Gastroesophageal sphincter (tissue), 4 donors: ENCODE measurements at places on chromosomes 2 and 18.

- no peak for ATAC-seq
Observed at GRCh38 chr2:126831234-126832005, 67.3 kb upstream of the TEX51 start.

GRCh38 chr2:204972606-204973336, 427.5 kb downstream of the PARD3B start:
- no peak for ATAC-seq

DNA sequence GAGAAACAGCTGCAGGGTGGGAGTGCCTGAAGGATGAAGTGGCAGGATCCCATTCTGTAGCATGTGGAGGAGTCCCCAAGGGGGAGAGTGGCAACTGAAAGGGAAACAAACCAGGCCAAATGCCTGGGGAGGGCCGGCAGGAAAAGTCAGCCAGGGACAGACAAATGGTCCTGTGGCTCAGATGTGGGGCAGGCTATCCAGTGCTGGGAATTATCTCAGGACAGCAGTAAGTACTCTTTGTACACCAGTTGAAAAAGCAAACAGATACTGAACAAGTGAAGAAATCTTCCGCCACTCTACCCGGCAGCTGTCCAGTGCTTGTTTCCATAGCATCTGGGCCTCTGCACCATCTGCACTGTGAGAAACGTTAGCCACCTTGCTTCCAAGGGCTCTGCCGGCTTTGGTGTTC, 408.9 kb downstream of the LRATD1 start:
- ATAC-seq: no peak

DNA sequence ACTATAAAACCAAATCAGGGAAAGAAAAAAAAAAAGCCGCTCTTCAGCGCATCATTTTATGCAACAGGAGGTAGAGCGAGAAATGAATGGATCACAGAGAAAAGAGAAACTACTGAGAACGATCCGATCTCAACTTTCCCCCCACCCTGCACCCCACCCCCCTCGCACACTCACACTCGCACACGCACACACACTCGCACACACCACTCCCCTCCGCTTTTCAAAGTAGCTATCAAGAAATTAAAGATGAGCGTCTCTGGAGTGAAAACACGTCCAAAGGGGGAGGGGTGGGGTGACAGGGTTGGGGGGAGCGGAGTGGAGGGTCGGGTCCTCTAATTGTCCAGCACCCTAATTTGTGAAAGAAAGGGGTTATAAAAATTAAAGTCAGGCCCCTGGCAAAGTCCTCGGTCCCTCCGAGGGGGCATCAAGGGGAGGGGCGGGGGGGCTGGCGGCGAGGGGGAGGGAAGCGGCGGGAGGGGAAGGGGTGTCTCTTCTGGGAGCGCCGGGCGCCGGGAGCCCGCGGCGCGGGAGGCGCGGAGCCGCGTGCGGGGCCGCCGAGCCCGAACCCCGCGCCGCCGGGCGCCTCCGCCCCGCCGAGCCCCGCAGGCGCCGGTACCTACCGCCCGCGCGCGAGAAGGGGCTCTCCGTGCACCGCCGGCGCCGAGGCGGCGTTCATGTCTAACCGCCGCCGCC, 428 bp downstream of the TCF4 start:
- no peak for ATAC-seq

DNA sequence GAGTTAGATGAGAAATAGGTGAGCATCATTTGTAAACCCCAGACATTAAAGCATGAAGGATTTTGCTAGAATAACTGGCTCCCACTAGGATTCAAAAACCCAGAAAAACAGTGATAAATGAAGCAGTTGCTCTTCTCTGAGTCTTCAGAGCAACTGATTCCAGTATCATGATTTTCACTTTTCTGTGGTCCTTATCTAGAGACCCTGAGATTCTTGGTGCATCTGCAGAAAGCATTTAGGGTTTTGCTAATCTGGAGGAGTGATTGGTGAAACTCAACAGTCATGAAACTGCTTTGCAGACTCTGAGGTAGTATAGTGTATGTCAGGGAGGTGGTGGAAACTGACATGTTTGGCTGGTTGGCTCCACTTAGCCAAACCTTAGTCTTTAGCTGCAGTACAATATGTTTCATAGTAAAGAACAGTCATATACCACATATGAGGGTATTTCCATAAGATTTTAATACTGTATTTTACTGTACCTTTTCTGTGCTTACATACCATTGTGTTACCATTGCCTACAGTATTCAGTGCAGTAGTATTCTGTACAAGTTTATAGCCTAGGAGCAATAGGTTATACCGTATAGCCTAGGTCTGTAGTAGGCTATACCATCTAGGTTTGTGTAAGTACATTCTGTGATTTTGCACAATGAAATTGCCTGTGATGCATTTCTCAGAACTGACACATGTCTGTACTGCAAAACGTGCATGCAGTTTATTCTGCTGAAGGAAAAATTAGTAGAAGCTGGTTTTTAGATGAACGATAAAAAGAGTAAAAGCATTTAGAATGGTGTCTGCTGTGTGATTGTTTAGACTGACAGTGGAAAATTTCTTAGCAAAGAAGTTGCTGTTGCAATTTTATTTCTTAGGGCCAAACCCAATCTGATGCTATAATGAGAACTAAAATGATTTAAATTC, 23.8 kb downstream of the EML4 start:
- ATAC-seq: no peak

DNA sequence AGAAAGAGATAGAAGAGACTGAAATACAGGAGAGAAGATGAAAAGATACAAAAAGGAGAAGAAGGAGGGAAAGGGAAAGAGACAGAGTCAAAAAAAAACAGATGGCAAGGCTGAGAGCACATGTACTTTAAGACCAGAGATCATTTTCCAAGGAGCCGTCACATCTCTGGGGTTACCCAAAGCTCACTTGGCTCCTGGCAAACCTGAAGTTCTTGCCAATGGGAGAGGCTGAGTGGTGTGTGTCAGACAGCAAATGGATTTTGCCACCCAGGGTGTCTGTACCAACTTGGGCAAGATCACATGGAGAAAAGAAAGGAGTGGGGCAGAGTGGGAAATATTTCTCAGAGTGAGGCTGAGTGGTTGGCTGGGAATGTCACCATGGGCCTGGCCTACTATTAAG, 219.3 kb upstream of the TNP1 start:
- no peak for ATAC-seq

DNA sequence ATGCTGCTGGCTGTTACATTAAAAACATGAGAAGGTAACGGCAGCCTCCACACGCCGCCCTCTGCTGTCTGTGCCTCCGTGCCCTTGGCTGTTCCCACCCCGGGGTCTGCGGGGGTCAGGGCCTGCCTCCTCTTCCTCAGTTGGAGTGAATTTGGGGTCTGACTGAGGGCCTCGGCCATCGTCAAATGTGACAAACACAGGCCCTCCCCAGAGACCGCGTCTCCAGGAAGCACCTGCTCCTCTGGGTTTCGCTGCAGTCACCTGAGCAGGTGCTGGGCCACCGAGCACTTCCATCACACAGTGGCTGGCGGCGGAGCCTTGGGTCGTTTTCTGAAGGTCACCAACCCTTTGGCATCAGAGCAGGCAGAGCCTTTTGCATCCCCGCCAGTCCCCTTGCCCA, 70.9 kb downstream of the NFATC1 start:
- ATAC-seq: no peak

- no peak for ATAC-seq
Observed at GRCh38 chr2:28779001-28779400, 27.4 kb downstream of the PPP1CB start.

GRCh38 chr18:75548353-75548905, 120.9 kb upstream of the SMIM21 start:
- no peak for ATAC-seq

DNA sequence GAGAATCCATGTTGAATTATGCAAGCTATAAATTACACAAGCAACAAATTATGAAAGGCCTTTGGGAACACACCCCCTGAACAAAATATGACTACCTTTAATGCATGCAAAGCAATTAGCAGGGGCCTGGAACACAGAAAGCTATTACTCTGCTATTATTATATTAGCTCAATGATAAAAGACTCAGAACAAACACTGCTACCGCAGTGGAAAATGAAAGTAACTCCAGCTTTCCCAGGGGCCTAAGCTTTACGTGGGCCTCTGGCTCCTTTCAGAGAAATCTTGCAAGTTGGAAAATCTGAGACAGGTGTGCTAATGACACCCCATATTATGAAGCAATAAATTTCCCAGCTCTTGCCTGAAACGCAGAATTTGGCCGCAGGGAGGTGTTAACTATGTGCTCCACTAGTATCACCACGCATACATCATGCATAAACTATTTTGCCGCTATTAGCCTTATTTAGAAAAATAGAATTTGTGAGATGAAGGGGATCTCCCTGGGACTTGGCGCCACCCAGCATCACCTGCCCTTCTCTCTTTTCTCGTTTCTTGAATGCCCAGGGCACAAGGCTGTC, 321.6 kb upstream of the LYPD1 start:
- no peak for ATAC-seq

DNA sequence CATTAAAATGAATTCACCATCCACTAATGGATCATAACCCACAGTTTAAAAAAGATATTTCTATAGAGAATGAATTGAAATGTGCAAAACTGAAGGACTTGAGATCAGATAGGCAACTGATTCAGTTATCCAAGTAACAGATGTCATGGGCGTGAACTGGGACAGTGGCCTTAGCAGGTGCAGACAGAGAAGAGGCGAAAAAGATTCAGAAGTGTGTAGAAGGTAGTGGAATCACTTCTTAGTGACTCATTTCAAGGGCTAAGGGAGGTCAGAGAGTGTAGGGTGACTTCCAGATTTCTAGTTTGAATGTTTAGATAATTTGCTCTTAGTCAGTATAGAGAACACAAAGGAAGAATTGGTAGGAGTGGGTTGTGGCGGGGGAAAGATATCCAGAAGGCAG, 79.7 kb downstream of the EHBP1 start:
- no peak for ATAC-seq

DNA sequence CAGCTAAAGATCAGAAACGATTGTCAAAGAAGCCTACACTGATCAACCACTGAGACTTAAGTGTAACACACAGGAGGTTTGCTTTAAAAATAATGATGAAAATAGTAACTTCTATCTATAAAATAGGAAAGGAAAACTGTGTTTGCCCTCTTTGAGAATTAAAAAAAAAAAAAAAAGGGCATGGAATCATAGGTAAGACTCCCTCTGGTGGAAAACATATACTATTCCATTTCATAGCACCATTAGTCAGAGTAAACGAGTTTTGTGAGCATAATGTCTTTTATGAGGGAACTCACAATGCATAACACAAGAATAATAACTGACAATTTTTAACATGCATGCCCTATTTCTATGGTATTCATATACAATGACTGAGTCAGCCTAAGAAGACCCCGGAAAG, 36.3 kb downstream of the SLC35F5 start:
- no peak for ATAC-seq

- ATAC-seq: no peak
Observed at GRCh38 chr18:79804130-79804787, 6.5 kb downstream of the KCNG2 start.

DNA sequence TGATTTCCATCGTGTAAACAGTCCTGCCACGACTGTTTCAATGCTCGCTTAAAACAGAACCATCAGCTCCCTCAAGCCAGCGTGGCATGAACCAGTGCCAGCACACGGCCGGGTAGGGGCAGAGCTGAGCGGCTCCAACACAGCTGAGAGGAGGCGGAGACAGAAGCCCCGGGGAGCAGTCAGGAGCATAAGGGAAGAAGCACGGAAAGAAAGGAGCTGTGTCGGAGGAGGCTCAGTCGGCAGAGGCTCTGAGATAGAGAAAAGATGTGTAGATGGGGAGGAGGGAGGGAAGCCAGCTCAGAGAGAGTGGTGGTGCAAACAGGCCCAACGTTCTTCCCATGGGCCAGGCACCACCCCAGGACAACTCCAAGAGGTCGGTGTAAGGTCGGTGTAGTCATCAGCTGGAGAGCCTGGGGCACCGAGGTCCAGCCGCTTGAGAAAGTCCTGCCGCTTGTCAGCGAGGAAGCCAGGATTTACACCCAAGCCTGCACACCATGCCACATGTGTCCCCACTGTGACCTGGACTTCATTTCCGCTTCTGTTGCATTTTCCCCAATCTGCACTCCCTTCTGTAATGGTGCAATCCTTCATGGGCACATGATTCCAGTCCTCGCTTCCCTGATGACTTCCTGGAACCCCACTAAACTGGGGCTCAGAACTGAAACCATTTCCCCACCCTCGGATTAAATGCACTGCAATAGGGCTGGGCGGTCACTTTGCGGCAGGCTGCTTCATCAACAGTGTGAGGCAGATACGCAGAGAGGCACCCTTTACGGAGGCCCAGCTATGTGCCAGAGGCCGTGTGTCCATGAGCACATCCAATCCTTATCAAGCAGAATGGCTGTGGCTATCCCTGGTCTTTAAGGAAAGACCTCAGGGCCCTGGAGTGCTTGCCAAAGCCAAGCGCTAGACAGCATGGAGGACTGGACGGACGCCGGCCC, 43.5 kb downstream of the CYP27C1 start:
- peak; percentile 49 for ATAC-seq

DNA sequence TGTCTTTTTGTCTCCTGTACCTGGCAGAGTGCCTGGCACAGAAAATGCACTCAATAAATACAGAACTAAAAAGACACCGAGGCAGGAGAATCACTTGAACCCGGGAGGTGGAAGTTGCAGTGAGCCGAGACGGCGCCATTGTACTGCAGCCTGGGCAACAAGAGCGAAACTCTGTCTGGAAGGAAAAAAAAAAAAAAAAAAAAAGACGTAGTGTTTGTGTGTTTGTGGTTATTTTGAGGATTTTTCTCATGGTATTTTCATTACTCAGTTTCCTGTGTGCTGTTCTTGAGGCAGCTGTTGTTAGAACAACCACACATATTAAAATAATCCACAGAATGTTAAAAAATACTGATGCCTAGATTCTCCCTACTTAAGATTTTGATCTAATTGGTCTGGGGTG, 519.2 kb upstream of the SPHKAP start:
- no peak for ATAC-seq

- ATAC-seq: no peak
Observed at GRCh38 chr2:240573071-240573515, 4.8 kb downstream of the RNPEPL1 start.

- ATAC-seq: no peak
Observed at GRCh38 chr2:205857520-205858237, 175.4 kb downstream of the NRP2 start.

DNA sequence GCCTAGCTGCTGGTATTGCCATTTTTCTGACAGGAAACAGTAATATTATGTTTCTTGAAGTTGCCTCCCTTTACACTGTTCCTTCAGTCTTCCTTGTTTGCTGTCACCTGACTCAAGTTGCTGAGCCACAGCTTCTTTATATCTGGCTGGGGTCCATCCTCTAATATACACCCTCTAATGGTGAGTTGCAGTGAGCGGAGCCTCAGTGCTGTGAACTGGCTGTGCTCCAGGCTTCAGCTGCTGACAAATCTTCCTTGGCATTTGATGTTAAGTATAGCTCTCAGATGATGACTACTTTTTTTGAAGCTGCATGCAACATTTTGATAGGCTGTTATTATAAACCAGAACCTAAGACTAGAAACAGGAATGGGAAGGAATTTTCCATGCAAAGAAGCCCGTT, 366.7 kb downstream of the NUP35 start:
- ATAC-seq: peak; percentile 90

GRCh38 chr18:31420524-31420923, 27.0 kb upstream of the DSG3 start:
- ATAC-seq: no peak

GRCh38 chr2:230068651-230069055, at the start of gene SLC16A14:
SLC16A14 (minus strand) TSS chr2:230068924; CDS start chr2:230059352, 9,572 bp downstream.
- peak; percentile 36 for ATAC-seq
